ENCODE measurements at places on chromosomes 6 and 20.

DNA sequence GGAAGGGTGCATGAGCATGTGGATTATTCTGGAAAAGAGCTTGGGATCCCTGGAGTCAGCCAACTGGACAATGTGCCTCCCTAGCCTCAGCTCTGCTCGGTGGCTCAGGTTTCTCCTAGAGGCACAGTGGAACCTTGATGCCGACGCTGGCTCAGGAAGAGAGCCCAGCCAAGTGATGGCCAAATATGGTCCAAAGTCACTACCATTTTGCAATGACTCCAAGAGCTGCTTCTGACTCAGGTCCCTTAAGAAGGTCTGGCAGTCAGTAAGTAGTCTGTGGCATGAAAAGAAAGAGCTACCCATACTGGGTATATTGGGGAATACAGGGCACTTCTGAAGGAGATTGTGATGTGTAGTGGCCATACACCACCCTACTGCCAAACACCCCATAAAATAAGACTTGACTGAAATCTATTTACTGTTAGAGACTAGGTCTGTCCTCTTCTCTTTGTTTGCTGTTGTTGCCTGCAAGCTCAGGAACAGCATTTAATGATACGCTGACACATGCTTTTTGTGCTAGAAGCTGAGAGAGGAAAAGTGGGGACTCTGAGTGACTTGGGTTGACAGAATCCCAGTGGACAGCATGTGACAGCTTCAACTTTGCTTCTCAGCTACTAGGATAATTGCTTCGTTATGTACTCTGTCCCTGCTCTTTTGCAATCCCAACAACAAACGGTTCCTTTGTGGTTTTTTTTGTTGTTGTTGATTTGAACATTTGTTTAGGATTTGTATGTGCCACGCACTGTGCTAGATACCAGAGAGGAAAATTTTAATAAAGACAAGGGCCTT is 30.3 kb upstream of the OGFRL1 start:
- DNase-seq: no peak

DNA sequence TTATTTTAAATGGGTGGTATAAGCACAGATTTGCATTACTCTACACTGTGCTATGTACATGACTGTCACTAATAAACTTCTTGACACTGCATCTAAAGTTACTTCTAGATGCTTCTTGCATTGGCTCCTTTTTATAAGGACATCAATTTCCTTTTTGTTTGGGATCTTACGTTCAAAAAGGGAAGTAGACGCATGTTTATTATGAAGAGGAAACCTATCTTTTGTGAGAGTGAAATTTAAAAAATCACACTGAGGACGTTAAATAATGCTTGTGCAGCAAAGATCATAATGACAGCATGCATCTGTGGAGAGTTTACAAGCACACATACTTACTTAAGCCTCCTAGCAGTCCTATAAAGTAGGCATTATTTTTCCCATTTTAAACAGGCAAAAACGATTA is 479.5 kb downstream of the CD83 start:
- DNase-seq: no peak

- DNase-seq: no peak
Observed at GRCh38 chr6:144248476-144249301, 36.4 kb upstream of the UTRN start.

DNA sequence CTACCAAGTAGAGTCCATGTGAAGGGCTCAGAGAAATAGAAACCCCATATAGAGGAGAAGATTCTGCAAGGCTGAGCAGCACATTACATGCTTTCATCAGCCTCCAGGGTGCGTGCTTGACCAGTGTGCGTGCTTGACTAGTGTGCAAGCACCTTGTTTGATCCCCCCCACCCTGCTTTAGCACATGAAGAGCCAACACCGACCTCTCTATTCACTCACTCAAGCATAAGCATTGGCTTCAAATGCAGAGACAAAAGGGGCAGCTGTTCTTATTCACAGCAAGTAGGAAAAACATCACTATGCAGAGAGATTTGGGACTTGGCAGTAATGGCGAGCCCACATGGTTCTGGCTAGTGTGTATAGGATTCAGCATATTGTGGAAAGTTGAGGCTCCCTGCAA is 278.7 kb upstream of the RNF217 start:
- no peak for DNase-seq

GRCh38 chr20:23131766-23132165 is 45.6 kb upstream of the CD93 start:
- no peak for DNase-seq
